ENCODE measurements at places on chromosomes 1 and 21. TPM values are rescaled to one million over a fixed set of nuclear protein-coding genes. Genes with fewer than 3 reads are reported as not detected.

DNA sequence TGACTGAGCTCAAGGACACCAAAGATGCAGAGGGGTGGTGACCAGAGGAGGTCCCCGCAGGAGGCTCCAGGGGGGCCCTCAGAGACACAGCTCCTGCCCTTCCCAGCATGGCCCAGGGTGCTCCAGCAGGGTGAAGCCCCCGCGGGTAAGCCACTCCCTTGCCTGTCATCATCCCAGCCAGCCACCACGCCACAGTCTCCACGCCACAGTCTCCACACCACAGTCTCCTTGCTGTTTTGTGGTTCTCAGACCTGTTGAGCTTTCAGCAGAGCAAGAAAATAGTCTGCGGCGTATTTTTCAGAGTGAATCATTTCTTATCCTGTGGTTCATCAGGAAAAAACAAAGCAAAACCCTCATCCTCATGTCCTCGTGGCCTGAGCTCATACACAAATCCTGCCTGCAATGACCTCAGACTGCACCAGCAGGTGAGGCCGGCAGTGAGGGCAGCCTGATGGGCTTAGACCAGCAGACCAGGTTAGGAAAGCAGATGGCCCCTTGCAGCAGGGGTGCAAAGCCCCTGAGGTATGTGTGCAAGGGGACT is 25.7 kb upstream of the ABCG1 start:
- DNase-seq, result no peak

- no peak for DNase-seq
Observed at GRCh38 chr1:160544647-160545046, 21.6 kb upstream of the SLAMF6 start.

DNA sequence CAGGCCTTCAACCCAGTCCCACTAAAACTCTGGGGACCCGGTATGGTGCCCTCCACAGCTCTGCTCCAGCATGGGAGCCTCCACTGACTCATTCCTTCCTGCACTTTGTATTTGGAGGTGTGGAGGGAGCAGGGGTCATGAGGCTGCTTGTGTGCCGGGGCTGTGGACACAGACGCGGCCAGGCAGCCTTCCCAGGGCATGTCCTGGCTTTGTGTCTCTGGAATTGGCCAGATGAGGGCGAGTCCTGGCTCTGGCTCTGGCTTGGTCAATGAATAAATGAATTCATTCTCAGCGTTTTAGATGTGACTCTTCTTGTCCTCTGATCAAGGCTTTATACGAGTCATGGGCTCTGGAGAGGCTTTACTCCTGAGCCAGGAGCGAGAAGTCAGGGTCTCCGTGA is 19.1 kb downstream of the AJAP1 start:
- DNase-seq, result no peak

TCP10L gene
- total RNA-seq, result 0.37 TPM

S100A8 gene
- total RNA-seq, result 56.2 TPM

DNA sequence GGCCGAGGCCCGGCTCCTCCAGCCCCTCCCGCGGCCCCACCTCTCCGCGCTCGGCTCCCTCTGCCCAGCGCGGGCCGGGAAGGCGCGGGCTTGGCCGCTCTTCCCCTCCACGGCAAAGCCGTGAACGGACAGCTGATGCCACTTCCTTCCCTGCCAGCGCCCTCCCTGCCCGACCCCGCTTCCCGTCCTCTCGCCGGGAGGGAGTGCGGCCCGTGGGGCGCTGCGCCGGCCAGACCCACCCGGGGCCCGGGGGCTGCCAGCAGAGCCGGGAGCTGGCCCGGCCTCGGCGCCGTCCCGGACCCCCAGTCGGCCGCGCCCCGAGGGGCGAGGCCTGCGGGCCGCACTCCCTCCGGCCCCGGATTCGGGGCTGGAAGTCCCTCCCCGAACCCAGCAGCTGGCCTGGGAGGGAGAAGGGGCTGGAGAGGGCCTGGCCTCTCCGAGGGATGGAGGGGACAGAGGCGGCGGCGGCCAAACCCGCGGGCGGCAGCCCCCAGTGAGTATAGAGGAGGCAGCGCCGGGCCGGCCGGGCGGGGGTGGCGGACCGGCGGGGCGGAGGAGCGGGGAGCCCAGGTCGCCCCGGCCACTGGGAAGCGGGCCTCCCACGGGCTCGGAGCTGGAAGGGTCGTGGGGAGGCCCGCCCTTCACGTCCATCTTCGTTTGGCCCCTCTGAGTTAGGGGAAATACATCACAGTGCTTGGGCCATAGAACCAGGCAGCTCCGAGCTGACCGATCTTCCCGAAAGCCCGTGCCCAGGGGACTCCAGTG is at the start of gene KIAA1614:
KIAA1614 (plus strand) TSS at position 97 of the 765 bp plus-strand sequence; CDS start at position 444, 347 bp downstream.
- DNase-seq, result no peak

- DNase-seq, result no peak
Observed at GRCh38 chr1:19273106-19273843, 15.3 kb downstream of the AKR7A3 start.

DNA sequence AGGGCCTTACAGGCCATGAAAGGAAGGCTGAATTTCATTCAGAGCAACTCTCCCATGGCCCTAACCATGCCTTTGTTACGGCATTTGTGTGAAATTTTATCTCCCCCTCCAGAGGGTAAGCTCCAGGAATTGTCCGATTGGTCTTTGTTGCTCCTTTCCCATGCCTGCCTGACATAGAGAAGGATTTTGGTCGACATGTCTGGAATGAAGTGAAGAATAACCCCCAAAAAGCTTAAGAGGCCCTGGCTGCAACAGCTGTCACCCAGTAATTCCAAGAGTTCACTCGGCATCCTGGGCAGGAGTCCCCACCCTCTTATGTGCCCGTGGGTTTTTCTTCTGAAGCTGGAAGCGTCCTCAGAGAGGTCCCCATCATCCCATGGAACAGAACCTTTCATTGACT is 20.6 kb downstream of the CDA start:
- no peak for DNase-seq

SELENBP1 gene
- total RNA-seq, result 190 TPM

- no peak for DNase-seq
Observed at GRCh38 chr1:200154069-200154767, 126.7 kb downstream of the NR5A2 start.

DNA sequence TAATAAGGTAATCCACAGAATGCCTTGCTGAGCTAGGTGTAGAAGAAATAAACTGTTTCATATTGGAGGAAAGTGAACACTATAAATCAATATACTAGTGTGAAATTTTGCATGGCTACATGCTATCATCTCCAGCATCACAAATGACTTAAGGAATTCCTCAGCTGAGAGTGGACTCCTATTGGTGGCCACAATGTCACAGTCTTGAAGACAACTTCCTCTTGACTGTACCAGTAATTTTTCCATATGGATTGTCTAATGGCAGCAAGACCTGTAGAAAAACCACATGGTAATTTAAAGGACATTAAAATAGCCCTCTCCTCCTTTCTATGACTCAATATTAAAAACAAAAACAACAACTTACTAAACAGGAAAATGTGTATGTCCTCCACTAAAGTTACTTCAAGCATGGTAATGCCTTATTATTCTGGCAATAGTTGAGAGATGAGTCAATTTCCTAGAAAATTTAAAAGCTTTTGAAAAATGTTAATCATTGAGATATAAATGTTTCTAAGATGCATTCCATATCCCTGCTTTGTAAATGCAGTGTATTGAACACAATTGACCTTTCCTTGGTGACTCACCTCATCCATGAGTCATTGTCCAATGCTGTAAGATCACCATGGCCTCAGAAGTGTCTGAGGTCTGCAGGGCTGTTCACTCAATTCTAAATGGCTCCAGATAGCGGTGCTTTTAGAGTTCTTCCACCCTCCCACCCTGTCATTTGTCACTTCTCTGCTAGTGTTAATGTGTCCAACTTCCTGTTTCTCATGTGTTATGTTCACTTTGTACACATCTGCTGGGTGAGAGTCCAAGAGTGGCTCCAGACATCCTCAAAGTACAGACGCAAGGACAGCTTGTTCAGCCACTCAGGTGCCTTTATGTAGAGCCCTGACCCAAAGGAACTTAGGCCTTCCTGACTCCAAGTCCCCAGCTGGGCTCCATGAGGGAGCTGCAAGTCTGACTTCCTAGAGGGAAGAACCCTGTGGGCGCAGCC is 32.8 kb upstream of the DNASE2B start:
- no peak for DNase-seq

B3GALT6 gene
- 23.0 TPM for total RNA-seq

A3GALT2 gene
- not detected for total RNA-seq

DNA sequence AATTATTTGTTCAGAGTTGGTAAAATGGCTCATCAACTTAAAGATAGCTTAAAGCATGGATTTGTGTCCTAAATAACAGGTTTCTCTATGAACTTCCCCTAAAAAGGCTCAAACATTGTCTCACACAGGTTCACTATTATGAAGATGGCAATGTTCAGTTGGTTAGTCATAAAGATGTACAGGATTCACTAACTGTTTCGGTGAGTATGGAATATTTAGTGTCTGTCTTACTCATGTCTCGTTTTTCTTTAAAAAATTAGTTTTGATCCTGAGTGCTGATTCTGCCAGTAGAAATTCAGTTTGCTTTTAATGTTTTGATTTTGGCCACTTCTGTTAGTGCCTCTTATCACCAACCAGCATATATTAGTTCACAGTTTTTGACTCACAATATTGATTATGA is 7.5 kb upstream of the MOV10 start:
- DNase-seq, result no peak

DNA sequence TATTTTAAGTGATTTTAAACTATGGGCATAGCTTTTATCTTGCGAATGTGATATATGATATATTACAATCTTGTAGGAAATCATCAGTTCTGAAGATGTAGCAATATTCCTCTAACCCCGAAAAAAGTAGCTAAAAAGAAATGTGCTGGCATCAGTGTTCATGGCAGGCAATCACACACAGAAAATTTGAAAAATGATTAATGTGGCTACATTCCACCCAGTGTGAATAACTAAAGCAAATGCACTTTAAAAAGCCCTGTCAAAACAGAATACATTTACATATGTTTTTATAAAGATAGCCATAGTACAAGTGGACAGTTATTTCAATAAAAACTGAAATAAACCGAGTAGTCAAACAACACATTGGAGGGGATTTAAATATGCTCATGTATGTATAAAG is 260.2 kb downstream of the HHAT start:
- no peak for DNase-seq

DNA sequence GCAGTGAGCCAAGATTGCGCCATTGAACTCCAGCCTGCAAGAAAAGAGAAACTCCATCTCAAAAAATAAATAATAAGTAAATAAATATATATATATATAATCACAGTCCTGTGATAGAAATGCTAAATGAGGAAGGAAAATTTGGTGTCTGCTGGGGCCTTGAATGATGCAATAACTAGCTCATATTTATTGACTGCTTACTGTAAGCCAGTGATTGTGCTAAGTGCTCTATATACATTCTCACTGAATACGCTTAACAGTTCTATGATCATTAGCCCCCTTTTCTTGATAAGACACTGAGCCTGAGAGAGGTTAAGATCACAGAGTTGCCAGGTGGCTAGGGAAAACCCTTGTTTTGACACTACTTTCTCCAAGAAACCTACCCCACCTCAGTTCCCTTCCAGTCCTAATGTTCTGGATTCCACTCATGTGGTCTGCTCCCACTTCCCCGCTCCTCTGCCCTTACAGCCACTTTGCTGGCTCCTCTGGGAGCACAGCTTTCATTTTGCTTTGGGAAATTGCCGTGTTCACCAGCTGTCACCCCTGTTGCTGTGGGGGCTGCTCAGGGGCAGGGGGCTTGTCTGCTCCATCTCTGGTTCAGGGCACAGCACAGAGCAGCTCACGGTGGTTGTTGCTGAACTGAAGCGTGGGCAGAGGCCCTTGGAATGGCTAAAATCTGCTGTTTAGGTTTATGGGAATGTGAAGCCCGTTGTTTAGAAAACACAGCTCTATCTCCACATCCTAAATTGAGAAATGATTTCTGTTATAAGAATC is 2.5 kb upstream of the BMP8A start:
- no peak for DNase-seq

GRCh38 chr1:155933591-155934096 is 569 bp downstream of the KHDC4 start:
- DNase-seq, result no peak

DNA sequence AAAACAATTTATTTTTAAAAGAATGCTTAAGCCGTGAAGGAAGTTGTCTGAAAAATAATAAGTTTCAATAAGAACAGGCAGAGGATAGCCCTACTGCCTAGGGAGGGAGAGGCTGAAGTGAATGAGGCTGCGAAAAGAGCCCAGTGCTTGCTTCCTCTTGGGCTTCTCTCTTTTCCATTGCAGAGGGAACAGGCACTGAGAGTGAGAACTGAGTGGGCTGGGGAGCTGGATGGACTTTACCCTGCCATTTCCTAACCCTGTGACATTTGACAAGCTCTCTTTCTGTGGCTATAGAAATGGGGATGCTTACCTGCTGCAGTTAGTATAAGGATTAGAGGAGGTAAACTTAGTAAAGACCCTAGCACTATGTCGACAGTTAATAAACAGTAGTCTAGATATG is 30.0 kb downstream of the TENT5C start:
- DNase-seq, result no peak

GRCh38 chr1:202268032-202268431 is 73.7 kb downstream of the UBE2T start:
- DNase-seq, result no peak

DNA sequence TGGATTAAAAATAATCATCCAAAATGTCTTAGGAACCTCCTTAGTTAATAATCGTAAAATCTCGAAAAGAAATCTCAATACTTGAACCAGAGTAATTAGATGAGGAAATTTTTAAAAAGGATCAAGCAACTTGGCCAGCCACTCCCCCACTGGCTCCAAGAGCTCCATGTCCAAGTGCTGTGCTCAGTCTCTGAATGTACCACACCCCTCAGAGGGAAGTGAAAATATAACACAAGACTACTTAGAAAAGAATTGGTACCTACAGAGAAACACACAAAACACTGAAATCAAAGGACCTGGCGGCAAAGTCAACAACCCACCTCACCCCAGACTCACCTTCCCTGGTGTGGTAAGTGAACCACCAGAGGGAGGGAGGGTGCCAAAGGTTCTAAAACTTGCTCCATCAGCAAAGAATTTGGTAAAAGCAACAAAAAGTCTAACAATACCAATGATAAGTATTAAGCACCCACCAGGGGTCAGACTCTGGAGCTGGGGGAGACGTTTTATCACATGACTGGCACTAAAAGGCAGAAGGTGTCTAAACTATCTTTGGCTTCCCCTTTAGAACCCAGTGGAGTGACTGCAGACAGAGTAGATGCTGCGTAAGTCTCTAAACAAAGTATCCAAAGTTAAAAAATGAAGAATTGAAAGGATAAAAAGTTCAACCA is 14.0 kb downstream of the LBR start:
- no peak for DNase-seq

DNA sequence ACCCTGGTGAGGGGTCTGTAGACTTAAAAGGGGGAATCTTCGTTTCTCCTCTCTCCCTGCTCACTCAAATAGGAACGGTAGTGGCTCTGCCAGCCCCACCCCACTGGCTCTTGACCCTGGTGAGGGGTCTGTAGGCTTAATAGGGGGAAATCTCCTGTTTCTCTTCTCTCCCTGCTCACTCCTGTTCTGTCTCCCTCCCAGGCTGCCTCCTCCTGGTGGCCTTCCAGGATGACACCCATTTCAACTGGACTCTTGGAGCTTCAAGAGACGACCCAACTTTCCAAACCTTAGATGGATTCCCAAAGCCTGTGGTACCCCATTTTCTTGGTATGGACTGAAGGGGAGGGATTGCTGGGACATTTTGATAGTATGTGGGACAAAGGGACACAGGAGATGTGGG is 1.4 kb upstream of the EPHB2 start:
- no peak for DNase-seq
